CD4-positive, alpha-beta T cell treated with Interleukin-12 subunit alpha and Interleukin-12 subunit beta, for 1 hour (primary cell): ENCODE measurements at places on chromosomes 13 and 19.
A peak's percentile ranks its signal among the peaks of the same experiment; 100 is the strongest.

DNA sequence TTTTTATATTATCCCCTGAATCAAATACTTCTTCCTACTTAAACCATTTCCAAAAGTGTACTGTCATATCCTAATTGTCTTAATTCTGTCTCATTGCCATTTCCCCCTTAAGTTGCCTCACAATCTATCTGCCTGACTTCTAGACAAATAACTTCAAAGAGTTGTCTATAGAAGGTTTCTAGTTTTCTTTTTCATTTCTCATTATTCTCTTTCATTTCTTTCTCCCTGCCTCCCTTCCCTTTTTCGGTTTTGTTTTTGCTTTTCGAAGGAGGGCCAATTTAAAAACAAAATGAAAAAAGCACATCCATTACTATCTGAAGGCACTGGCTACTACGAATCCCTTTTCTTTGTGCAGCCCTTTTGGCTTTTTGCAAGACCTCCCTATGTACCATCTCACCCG, 367.2 kb downstream of the DNAJC15 start:
- DNase-seq = no peak

DNA sequence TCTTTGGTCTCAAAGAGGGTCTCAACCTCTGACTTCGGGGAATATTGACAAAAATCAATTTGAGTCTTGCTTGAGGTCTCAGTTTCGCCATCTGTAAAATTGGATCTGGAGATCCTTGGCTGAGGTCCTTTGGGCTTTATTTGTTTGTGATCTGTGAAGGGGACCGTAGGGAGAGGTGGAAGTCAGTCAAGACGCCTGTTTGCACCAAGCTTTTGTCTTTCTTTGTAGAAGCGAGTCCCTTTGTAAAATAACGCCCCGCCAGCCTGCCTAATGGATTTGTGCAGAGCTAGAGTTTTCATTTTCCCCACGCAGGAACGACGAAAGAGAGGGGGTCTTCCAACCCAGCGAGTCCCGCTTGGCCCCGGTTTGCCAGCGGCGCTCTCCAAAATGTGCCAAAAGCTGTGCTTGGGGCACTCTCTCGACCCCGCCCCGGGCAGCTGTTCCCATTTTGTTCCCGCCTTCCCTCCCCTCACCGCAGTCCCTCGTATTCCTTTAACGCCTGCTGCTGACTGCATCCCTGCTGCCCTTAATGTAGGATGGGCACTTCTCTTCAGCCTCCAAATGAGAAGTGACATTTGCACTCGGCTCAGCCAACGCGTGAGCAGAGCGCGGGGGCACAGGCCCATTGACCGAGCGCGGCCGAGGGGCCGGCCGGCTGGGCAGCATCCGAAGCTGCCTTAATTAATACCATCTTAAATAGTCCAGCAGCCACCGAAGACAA, 13.0 kb downstream of the ZIC5 start:
- no peak for DNase-seq

GRCh38 chr13:43766725-43767124, 20.0 kb downstream of the ENOX1 start:
- no peak for DNase-seq

- no peak for DNase-seq
Measured at GRCh38 chr19:58367698-58368454, 5.3 kb upstream of the ZNF497 start.

DNA sequence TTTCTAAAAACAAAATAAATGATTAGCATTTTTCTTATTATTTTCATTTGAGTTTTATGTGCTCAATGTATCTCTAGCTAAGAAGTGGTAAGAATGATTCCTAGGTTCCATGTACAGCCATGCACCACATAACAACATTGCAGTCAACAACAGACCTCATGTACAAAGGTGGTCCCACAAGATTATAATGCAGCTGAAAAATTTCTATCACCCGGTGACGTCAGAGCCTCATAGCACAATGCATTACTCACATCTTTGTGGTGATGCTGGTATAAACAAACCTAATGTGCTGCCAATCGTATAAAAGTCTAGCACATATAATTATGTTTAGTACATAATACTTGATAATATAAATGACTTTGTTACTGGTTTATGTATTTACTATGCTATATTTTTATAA, 120.5 kb downstream of the SLC7A1 start:
- no peak for DNase-seq

DNA sequence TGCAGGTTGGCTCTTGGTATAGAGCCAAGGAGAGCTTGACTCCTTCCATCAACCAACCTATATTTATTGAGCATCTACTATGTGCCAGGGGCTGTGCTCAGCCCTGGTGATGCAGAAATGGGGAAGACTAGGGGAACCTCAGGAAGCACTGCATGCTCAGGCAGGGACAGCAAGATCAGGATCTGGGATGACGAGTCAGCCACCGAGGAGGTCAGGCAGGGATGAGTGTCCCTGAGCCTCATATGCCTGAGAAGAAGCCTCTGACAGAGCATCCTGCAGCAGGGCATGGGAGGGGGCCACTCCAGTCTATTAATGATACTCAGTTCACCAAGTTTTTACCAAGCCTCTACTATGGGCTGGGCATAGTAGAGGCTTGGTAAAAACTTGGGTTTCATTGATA, 158.1 kb downstream of the KATNAL1 start:
- DNase-seq = no peak

- DNase-seq = no peak
Measured at GRCh38 chr19:16249826-16250404, 52.2 kb downstream of the AP1M1 start.

- no peak for DNase-seq
Measured at GRCh38 chr13:24678151-24678550, 2.1 kb upstream of the ATP12A start.

- peak; percentile 55 for DNase-seq
Measured at GRCh38 chr19:45075301-45076028, 813 bp downstream of the ZNF296 start.

- no peak for DNase-seq
Measured at GRCh38 chr13:21076253-21076652, 14.9 kb upstream of the LATS2 start.

DNA sequence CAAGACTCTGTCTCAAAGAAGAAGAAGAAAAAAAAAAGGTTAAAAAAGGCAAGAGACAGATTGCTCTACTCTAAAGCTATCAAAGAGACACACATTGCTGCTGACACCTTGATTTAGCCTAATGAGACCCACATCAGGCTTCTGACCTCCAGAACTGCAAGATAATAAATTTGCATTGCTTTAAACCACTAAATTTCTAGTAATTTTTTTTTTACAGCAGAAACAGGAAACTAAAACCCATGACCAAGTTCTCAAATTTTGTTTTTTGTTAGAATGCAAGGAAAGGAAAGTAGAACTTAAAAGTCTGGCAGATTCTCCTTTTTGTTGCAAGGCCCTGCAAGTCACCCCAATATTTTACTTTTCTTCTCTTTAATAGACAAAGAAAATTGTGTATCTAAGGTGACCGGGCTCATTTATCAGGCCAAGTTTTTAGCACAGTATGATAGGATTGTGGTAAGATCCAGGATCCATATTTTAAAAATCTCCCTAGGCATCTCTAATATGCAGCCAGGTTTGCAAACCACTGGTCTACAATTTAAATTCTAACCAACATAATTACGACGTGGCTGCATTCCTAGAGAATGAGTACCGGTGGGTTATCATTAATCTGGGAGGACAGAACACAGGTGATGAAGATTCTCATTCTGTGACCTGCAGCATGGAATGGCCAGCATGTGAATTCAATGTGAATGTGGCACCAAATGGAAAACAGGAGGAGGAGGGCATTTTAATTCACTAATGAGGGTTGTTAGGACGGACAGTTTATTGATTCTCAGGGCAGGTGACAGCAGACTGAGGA, 56.7 kb upstream of the MED4 start:
- DNase-seq = no peak

GRCh38 chr13:74695021-74695800, 561.0 kb upstream of the KLF12 start:
- DNase-seq = no peak

DNA sequence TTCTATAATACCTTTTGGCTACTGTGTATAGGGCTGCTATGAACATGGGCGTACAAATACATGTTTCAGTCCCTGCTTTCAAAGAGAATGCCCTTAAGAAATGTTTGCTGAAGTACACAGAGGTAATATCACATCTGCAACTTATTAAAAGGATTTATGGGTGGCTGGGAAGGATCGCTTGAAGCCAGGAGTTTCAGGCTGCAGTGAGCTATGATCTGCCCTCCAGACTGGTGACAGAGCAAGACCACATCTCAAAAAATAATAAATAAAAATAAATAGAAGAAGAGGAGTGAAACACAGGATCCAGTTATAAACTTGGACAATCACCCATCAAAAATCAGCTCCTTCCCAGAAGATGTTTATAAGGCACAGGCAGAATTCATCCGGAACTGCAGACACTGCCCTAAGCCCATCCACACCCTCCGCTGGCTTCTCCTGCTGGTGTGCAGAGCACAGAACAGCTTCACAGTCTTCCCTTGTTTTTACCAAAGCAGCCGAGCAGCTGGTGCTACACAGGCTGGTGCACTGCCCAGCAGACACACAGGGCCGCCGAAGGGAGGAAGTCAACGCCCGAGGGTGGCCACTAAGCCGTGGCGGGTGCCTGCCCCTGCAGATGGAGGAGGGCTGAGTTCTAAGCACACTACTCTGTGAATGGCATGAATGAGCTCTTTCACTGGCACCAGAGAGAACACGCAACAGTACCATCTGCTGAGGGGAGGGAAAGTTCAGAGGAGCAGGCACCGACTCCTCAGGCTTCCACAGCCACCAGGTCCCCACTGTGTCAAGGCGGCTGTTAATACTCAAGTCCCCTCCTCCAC, 44.0 kb downstream of the BRD4 start:
- DNase-seq = no peak

DNA sequence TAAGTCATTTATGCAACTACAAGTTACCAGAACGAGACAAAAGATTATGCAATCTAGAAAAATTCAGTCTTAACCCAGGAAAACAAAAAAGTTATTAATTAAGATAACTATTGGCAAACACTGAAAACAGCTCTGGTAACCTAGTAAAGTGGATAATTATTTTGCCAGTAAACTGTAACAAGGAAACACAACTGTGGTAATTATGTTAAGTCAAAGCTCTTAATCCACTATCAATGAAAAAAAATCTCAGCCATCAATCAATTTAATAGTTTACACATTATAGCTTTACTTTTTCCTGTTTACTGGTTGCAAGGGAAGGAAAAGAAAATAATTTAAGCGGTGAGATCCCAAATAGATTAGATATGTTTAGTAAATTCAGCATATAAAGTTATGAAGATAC, 11.2 kb downstream of the EXOSC8 start:
- DNase-seq = no peak

DNA sequence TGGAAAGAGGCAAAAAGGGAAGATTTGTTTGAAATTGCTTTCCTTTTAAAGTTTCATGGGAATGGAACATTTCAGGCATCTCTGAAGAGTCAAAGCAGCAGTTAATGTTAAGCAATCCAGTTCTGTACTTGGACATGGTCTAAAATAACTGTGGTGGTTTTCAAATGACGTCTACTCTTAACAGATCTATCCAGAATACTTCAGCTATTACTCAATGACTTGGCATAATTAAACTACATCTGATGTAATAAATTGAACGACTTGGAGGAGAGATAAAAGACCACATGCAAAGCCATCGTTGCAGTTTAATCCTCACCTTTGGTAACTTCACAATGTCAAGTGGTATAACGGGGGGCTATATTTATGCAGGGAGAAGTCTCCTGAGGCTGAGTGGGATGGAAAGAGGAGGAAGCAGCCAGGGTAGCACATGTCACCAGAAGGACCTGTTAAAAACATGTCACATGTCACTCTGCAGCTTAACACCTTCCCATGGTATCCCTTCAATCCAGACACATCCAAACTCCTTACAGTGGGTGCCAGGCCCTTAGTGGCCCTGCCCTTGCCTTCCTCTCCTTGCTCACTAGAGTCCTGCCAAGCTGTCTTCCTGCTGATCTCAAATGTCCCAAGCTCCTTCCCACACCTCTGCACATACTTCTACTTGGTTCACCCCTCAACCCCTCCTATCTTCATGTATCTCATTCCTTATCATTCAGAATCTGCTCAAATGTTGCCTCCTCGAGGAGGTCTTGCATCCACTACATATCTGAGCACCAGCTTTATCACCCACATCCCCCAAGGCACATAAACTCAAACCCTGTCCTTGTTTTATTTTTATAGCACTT, 327.8 kb downstream of the SUCLA2 start:
- no peak for DNase-seq

DNA sequence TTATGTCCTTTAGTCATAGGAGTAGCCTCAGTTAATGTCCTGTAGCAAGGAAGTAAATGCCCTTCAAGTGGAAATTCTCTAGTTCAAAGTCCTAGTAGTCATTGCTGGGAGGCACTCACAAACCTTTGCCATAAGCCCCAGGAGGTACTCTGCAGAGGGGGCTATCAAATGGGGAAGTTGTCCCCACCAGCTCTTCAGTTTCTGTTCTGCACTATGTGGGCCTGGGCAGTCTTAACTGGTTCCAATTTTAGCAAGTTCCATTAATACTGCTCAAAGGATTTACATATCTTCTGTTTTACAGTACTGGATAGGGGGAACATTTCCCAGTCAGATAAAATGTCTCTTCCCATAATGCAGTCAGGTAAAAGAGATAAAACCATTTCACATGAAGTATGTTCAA, 101.3 kb downstream of the B3GLCT start:
- DNase-seq = no peak

GRCh38 chr13:44504116-44504515, 72.0 kb downstream of the TSC22D1 start:
- DNase-seq = no peak

GRCh38 chr13:112953591-112954487, 15.2 kb upstream of the MCF2L start:
- DNase-seq = no peak

- DNase-seq = no peak
Measured at GRCh38 chr19:38642176-38642575, 5.3 kb upstream of the ACTN4 start.

DNA sequence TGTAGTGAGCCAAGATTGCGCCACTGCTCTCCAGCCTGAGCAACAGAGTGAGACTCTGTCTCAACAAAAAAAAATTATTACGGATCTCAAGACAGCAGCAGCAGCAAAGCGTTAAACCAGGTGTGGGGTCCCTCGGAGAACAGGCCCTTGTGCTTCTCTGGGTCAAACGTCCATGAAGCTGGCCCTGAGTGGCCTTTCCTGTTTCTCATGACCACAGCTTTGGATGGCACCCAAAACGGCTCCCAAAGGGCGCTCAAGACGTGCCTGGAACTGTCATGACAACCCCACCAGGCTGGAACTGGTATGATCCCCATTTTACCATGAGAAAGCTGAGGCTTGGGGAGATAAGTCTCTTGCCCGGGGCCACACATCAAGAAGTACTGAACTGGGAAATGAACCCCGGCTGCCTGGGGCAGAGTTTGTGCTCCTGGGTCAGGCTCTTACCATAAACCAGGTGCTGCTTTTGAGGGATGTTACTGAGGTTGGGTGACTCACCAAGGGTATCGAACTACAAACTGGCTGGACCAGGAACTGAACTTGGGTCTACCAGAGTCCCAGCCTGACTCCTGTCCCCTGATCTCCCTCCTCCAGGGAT, 11.6 kb upstream of the SAMD1 start:
- no peak for DNase-seq
